H54 (cell line): ENCODE measurements at places on chromosomes 1 and 21.

DNA sequence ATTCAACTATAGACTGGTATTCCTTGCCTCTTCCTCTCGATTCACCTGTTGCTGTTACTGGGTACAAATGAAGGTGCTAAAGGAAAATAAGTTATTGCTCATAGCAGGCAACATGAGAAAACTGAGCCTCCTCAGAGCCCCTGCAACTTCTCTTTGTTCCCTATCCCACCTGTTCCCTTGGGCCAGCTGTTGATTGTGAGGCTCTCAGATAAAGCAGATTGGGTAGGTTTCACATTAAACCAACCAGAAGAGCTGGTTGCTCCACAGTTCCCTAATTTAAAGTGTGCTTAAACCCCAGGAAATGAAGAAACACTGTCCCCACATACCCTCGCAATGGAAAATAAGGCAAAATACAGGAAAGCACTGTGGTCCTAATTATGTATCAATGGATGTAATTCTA lies 4.8 kb downstream of the DEDD start:
- no peak for DNase-seq

- no peak for DNase-seq
Measured at GRCh38 chr1:154352245-154352580, 26.9 kb downstream of the ATP8B2 start.

- DNase-seq: no peak
Measured at GRCh38 chr1:190478149-190479049, 735 bp upstream of the BRINP3 start.

- DNase-seq: peak; percentile 25
Measured at GRCh38 chr1:204726478-204726877, 40.9 kb upstream of the LRRN2 start.

GRCh38 chr21:45460011-45460565 lies 55.1 kb downstream of the COL18A1 start:
- no peak for DNase-seq

DNA sequence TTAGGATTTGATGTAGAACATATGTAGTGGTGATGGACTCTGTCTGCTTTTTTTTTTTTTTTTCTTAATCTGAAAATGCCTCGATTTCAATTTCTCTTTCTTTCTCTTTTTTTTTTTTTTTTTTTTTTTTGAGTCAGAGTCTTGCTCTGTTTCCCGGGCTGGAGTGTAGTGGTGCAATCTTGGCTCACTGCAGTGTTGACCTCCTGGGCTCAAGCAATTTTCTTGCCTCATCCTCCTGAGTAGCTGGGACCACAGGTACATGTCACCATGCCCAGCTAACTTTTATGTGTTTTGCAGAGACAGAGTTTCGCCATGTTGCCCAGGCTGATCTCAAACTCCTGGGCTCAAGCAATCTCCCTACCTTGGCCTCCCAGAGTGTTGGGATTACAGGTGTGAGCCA lies 17.4 kb downstream of the MAST2 start:
- DNase-seq: no peak
